Smooth muscle cell of the umbilical artery (primary cell): ENCODE measurements at places on chromosomes 5 and 9. TPM values are rescaled to one million over a fixed set of nuclear protein-coding genes. Genes with fewer than 3 reads are reported as not detected.

CSF1R gene
- 0.28 and 0.89 TPM in 2 replicates for total RNA-seq

STX17 gene
- 14.8 and 18.6 TPM in 2 replicates for total RNA-seq

SPATA31C1 gene
- total RNA-seq, result not detected in 2 replicates

NMUR2 gene
- total RNA-seq, result not detected in 2 replicates

GPSM1 gene
- total RNA-seq, result 38.6 and 68.0 TPM in 2 replicates

FRRS1L gene
- total RNA-seq, result under 0.01 and 0.28 TPM in 2 replicates

TTC33 gene
- 14.7 and 16.3 TPM in 2 replicates for total RNA-seq

HMGCS1 gene
- total RNA-seq, result 144 and 189 TPM in 2 replicates

NUDT2 gene
- 14.3 and 39.2 TPM in 2 replicates for total RNA-seq

PCDHGC5 gene
- total RNA-seq, result 2.4 and 10.2 TPM in 2 replicates

HNRNPK gene
- 393 and 553 TPM in 2 replicates for total RNA-seq

MAP1B gene
- 501 and 541 TPM in 2 replicates for total RNA-seq

CDH9 gene
- total RNA-seq, result 0.59 TPM in 1 of 2 replicates, not detected in the other

DBH gene
- total RNA-seq, result not detected in 2 replicates

TMEM267 gene
- total RNA-seq, result 22.0 and 22.1 TPM in 2 replicates

UNC5A gene
- total RNA-seq, result not detected in 2 replicates

ROR2 gene
- total RNA-seq, result 19.9 and 20.5 TPM in 2 replicates

SPINK13 gene
- not detected in 2 replicates for total RNA-seq

ATP10B gene
- total RNA-seq, result not detected in 2 replicates

SLC1A3 gene
- total RNA-seq, result 5.3 and 14.3 TPM in 2 replicates

ADAMTSL1 gene
- 151 and 531 TPM in 2 replicates for total RNA-seq

PCSK1 gene
- total RNA-seq, result not detected in 2 replicates

ARL15 gene
- 19.9 and 22.3 TPM in 2 replicates for total RNA-seq

SNCAIP gene
- 2.2 and 13.1 TPM in 2 replicates for total RNA-seq

ZBTB6 gene
- 14.1 and 15.4 TPM in 2 replicates for total RNA-seq

EQTN gene
- not detected in 2 replicates for total RNA-seq

HTR4 gene
- not detected in 2 replicates for total RNA-seq

LIX1 gene
- total RNA-seq, result 0.89 TPM in 1 of 2 replicates, not detected in the other

ANXA1 gene
- total RNA-seq, result 678 and 1,252 TPM in 2 replicates

PPP3R2 gene
- total RNA-seq, result not detected in 2 replicates

CD180 gene
- not detected in 2 replicates for total RNA-seq

CFAP90 gene
- total RNA-seq, result 0.23 and 0.30 TPM in 2 replicates

PLAC8L1 gene
- 0.59 TPM in 1 of 2 replicates, not detected in the other for total RNA-seq

ARL14EPL gene
- not detected in 2 replicates for total RNA-seq
